ENCODE measurements at places on chromosomes 1 and 21.

- DNase-seq, result no peak
Measured at GRCh38 chr1:15258833-15259621, 12.0 kb downstream of the FHAD1 start.

DNA sequence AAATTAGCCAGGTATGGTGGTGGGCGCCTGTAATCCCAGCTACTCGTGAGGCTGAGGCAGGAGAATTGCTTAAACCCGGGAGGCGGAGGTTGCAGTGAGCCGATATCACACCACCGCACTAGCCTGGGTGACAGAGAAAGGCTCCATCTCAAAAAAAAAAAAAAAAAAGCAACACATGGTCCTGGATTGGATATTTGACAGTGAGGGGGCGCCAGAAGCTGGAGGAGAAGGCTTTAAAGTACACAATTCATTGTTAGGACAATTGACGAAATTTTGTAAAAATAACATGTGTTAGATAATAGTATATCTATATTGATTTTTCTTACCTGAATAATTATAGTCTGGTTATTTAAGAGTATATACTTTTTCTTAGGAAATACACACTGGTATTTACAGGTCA is 50.2 kb upstream of the USP25 start:
- no peak for DNase-seq

DNA sequence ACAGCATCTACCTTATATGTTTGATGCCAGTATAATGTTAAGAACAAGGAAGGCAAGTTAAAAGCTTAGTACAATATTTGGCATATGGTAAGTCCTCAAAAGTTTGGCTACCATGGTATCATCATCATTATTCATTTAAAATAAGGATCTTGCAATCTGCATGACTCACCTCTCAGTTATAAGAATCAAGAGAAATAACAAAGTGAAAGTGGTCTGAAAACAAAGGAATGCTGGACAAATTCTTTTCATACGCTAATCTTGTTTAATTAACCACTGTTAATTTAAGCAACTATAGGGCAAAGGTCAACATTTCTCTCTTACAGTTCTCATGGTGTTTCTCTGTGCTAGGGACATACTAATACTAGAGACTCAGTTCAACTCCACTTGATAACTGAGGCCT is 13.0 kb upstream of the CLDN19 start:
- no peak for DNase-seq

GRCh38 chr1:12302798-12303447 is 73.1 kb downstream of the VPS13D start:
- DNase-seq, result no peak

DNA sequence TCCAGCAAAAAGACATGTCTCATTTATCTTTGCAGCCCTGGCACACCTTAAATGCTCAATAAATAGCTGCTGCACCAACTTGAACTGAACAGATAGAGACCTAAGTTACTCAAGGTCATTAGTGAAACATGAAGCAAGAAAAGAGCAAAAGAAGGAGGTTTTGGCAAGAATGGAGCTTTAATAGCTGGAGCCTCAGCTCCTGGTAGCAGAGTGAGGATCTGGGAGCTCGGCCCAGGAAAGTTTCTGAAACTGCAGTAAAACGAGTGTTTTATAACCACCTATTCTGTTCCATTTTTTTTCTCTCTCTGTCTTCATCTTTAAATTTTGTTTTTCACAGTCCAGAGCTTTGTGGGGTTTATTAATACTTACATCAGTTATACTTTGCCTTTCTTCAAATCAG is 207.5 kb downstream of the SETD4 start:
- no peak for DNase-seq

GRCh38 chr1:55547405-55547804 is 332.2 kb upstream of the USP24 start:
- DNase-seq, result no peak

DNA sequence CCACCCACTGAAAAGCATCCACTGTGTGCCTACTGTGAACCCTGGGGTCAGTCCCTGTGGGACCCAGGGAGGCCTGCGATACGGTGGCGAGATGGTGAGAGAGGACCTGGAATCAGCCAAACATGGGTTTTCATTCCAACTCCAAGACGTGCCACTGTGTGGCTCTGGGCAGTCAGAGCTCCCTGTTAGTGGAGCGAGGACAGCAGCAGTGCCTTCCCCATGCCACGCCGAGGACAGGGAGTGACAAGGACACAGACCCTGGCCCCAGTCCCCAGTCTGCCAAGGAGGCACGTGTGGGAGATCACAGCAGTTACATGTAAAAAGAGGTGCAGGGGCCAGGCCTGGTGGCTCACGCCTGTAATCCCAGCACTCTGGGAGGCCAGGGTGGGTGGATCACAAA is 50.9 kb upstream of the TMEM51 start:
- DNase-seq, result no peak
